ENCODE measurements at places on chromosomes 12 and 14.

DNA sequence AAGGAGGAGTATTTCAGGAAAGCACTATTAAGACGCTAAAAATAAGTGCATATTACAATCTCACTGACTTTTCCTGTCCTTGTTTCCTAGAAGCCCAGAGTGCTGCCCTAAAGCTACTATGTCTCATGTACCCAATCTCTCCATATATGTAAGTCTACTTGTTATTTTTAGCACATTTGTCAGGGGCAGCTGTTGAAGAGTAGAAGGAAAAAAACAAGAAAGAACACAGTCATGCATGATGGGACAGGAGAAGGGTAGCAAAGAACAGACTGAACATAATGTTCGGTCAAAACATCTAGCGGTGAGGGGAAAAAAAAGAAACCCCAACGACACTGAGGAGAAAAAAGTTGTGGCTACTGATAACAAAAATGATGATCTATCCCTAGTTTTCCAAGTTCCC lies 14.3 kb downstream of the YBX3 start:
- no peak for DNase-seq

GRCh38 chr14:95440951-95441350 lies 75.5 kb downstream of the SYNE3 start:
- DNase-seq, result no peak

DNA sequence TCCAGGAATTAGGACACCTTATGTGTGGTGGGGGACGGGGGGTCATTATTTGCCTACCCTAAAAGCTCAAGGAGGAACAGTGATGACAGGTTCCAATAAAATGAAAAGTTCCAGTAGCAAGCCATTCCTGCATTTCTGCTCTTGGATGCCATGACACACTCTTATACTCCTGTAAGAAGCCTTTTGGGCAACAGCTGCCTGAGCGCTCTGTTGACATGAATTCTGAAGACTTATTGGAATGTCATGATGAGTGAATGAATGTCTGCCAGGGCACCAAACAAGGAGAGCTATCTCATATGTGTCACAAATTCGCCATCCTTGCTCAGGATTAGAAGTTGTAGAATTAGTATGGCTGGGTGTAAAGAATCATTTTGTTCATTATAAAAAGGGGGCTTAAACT lies 36.3 kb downstream of the PTGER2 start:
- DNase-seq, result no peak

DNA sequence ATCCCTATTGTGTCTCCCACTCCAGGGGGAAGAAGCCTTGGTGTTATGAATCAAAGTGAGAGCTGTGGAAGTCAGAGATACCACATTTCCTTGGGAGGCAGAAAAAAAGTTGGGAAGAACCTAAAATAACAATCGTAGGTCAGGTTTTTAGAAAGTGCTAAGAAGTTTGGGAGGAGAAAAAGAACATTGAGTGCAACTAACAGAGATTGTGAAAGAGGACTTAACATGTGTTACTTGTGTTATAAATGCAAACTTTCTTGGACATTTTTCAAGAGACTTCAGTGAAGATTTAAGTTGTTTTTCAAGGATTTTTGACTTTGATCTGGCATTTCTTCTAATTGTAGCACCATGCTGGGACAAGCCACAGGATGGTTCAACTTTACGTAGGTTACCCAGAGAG lies 7.8 kb upstream of the ERP27 start:
- no peak for DNase-seq

DNA sequence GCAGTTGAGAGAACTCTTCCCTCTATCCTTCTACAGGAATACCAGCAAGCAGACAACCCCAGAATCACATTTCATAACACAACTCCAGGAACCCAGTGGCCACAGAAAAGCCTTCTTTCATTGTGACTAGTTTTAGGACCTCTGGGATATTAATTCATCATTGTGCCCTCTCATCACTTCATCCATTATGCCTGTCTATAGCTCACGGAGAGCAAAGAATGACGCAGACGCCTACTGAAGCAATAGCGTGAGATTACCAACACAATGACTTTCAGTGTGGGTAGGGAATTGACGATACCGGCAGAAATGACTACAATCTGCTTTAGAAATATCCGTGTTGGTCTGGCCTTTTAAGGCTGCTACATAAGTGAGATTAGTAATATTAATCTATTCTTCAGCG lies 158.1 kb upstream of the FOXG1 start:
- DNase-seq, result no peak

DNA sequence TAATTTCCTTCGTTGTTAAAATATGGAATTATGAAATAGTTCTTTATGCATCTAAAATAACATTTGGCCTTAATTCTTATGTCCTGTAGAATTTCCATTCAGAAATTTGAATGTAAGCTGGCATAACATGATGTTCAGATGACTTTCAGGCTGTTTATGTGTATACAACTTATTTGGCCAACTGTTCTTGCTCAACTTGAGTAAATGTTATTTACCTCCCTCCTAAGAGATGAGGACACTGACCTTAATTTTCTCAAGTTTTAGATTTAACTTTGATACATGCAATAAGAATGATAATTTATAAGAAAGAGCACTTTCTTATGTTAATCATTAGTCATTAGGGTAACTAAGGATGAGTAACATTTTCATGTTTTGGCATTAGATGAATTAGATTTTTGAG lies 365.4 kb downstream of the AEBP2 start:
- DNase-seq, result no peak

GRCh38 chr12:15563663-15564062 lies 225.5 kb downstream of the EPS8 start:
- no peak for DNase-seq
